ENCODE measurements at places on chromosomes 1 and 21. TPM values are rescaled to one million over a fixed set of nuclear protein-coding genes. Genes with fewer than 3 reads are reported as not detected.

KRTAP10-1 gene
- total RNA-seq, result not detected

DNA sequence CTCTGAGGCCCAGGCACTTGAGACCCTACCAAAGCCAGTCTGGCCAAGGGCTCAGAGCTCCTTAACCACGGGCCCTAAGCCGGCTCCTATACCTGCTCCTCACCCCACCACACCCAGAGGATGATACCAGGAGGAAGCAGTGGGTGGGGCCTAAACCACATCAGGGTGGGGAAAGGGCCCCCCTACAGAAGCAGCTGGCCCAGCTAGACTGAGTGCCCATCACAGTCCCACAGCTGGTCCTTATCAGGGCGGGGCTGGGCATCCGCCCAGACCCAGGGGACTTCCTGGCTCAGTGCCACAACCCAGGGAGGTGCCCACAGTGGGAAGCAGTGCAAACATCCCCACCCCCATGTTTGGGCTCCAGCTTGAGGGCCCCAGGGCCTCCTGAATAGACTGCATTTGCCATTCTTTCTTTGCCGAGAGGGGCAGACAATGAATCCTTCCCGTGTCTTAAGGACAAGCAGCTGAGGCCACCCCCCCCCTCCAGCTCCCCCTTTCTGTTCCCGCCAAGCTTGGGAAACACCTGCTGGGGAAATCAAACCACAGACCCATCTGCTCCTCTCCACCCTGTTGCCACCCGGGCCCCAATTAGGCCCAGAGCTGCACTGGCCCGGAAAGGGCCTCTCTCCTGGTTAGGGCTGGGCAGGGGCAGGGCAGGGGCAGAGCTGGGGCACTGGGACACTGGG lies 6.2 kb downstream of the E2F2 start:
- H3K4me3 ChIP-seq, result no peak overlapping the region
- peaks cover 7% of the 10 kb centered on the region for H3K27me3 ChIP-seq
- no peak overlapping the region for H3K27ac ChIP-seq
- DNase-seq, result no peak
- no peaks in the 10 kb centered on the region for H3K36me3 ChIP-seq

DNA sequence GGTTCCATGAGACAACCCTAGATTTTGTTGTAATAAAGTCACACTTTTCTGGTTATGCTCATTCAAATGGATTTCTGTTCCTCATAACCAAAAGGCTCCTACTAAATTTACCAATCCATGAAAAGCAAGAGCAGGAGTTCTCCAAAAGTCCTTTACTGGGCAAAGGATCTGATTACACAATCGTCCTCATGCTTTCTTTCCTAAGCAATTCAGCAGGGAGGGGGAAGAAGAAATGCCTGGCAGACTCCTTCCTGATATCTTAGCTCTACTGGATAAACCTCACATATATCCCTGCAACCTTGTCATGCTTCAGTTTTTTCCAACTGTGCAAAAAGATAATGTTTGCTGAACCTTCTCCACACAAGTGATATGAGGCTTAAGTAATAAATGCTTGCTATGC lies 67.6 kb upstream of the GUCA2B start:
- no peaks in the 10 kb centered on the region for H3K36me3 ChIP-seq
- no peaks in the 10 kb centered on the region for H3K27me3 ChIP-seq
- no peak for DNase-seq
- no peaks in the 10 kb centered on the region for H3K4me1 ChIP-seq
- no peak overlapping the region for H3K4me3 ChIP-seq

XCL2 gene
- total RNA-seq, result not detected

DNA sequence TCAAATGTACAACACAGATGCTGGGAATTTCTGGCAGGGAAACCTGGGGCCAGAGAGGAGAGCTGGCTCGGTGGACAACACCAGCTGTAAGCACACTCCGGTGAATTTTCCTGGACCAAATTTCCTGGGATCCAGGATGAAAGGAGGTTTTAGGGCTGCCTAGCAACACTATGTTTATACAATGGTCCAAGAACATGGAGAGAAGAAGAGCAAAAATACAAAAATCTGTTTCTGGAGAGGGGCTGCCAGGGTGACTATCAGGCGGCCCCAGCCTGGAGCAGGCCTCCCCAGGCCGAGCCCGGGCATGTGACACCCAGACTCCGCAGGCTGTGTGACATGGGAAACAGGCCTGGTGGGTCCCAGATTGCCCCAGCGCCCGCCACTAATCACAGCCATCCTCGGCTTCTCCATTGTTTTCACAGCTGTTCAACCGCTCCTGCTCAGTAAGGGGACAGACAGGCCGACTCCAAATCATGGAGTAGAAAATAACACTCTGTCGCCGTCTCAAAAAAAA lies 336.0 kb upstream of the NFIA start:
- H3K36me3 ChIP-seq, result no peaks in the 10 kb centered on the region
- no peak for DNase-seq
- no peak overlapping the region for H3K4me3 ChIP-seq
- H3K4me1 ChIP-seq, result no peaks in the 10 kb centered on the region
- no peaks in the 10 kb centered on the region for H3K27me3 ChIP-seq

- H3K27ac ChIP-seq, result no peak overlapping the region
- no peak overlapping the region for H3K4me3 ChIP-seq
- no peak for DNase-seq
- H3K4me1 ChIP-seq, result no peaks in the 10 kb centered on the region
These were observed 9.1 kb downstream of the NECAP2 start for GRCh38 chr1:16449666-16450065.

GRCh38 chr1:232878086-232878485 lies 72.3 kb upstream of the NTPCR start:
- H3K36me3 ChIP-seq, result no peaks in the 10 kb centered on the region
- H3K27ac ChIP-seq, result no peak overlapping the region
- peaks cover 3% of the 10 kb centered on the region for H3K27me3 ChIP-seq
- H3K4me1 ChIP-seq, result no peaks in the 10 kb centered on the region
- H3K4me3 ChIP-seq, result no peak overlapping the region

GRCh38 chr1:235791532-235792060 lies 75.1 kb downstream of the LYST start:
- no peak overlapping the region for H3K4me3 ChIP-seq
- no peak overlapping the region for H3K27ac ChIP-seq
- H3K27me3 ChIP-seq, result no peaks in the 10 kb centered on the region
- peaks cover 1% of the 10 kb centered on the region for H3K4me1 ChIP-seq
- no peak for DNase-seq

All from progenitor cell of endocrine pancreas (in vitro differentiated cells).